ENCODE measurements at places on chromosomes 4 and X.

GRCh38 chrX:154378059-154378798 lies 866 bp upstream of the EMD start:
- DNase-seq: peak; percentile 85

GRCh38 chr4:147761218-147761883 lies 29.5 kb downstream of the ARHGAP10 start:
- no peak for DNase-seq

DNA sequence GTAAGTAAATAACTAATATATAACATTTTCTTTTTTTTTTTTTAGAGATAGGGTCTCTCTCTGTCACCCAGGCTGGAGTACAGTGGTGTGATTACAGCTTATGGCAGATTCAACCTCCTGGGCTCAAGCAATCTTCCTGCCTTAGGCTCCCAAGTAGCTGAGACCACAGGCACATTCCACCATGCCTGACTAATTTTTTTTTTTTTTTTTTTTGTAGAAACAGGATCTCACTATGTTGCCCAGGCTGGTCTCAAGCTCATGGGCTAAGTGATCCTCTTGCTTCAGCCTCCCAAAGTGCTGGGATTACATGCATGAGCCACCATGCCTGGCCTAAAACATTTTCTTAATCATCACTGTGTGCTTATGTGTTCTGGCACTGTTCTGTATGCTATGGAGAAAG lies 32.8 kb downstream of the MGARP start:
- DNase-seq: no peak

DNA sequence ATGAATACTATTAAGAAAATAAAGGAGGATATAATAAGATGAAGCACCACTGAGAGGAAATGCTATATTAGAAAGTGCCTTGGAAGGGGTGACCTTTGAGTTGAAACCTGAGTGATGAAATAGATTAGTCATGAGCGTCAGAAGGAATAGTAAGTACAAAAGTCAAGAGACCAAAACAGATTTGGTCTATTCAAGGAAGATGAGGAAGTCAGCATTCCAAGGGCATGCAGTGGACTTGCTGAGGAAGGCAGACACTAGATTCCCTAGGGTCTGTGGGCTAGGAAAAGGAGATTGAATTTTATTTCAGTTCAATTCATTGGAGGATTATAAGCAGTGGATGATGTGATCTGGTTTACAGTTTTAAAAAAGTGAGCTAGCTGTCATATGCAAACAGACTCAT lies 73.0 kb upstream of the WDFY3 start:
- DNase-seq: no peak

GRCh38 chrX:63918611-63919010 lies 133.6 kb upstream of the ARHGEF9 start:
- DNase-seq: no peak

- no peak for DNase-seq
These were observed 1388.9 kb downstream of the C4orf33 start for GRCh38 chr4:130484826-130485225.

DNA sequence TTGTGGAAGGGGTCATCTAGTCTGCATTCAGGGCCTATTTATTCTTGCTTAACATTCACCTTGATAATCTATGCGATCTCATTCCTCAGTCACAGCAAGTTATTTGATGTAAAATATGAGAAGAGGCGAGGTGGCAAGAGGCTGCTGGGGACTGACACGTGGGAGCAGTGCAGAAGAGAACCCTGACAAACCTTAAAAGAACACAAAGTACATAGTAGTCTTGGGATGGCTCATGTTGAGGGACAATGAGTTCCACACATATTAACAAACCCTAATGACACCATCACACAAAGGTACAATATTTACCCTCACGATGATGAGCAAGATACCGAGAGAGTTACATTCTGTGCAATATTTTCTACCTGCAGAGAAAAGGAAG lies 57.5 kb downstream of the MAML3 start:
- no peak for DNase-seq

DNA sequence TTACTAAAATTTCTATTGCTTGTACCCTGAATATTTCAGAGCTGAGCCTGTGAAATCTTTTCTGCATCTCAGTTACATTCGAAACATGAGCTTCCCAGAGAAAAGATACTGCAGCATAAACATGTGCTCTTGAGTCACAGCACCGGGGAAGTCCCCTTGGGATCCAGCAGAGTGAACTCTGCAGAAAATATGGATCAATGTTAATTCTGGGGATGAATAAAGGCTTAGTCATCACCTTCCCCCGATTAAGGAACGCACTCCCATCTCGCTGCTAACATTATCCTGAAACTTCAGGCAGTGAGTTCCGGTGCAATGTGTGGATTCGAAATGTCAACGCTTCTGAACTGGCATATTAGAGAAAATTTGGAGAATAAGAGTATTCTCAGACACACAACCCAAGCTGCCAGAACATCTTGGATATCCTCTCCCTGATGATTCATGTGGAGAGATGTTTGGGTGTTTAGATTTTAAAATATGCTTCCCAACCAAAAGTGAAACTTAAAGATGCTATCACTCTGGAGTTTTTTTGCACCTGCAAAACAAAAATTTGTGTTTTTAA lies 90.8 kb downstream of the IRF2 start:
- no peak for DNase-seq
